Articular chondrocyte of knee joint (primary cell): ENCODE measurements at places on chromosomes 1 and 21. TPM values are rescaled to one million over a fixed set of nuclear protein-coding genes. Genes with fewer than 3 reads are reported as not detected.

TMPRSS15 gene
- not detected in 2 replicates for total RNA-seq

KRTAP11-1 gene
- total RNA-seq = not detected in 2 replicates

RGS16 gene
- 17.2 and 18.8 TPM in 2 replicates for total RNA-seq

RGS13 gene
- not detected in 2 replicates for total RNA-seq

NGF gene
- 7.2 and 12.6 TPM in 2 replicates for total RNA-seq
